Pons (tissue), 1 donor: ENCODE measurements at places on chromosomes 6 and 20.

- no peak for DNase-seq
These were observed 28.3 kb downstream of the MEP1A start for GRCh38 chr6:46821458-46821881.

GRCh38 chr6:139762587-139763031 is 388.2 kb upstream of the CITED2 start:
- peak; percentile 37 for DNase-seq

DNA sequence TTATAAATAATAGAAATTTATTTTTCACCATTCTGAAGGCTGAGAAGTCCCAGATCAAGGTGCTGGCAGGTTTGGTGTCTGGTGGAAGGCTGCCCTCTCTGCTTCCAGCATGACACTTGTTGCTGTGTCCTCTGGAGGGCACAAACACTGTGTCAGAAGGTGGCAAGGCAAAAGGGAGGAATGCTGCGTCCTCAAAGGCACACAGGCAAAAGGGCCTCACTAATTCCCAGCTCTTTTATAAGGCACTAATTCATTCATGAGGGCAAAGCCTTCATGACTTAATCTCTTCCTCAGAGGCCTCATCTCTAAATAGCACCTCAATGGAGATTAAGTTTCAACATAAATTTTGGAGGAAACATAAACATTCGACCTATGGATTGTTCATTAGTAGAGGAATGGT is 209.5 kb upstream of the SMLR1 start:
- DNase-seq = no peak

DNA sequence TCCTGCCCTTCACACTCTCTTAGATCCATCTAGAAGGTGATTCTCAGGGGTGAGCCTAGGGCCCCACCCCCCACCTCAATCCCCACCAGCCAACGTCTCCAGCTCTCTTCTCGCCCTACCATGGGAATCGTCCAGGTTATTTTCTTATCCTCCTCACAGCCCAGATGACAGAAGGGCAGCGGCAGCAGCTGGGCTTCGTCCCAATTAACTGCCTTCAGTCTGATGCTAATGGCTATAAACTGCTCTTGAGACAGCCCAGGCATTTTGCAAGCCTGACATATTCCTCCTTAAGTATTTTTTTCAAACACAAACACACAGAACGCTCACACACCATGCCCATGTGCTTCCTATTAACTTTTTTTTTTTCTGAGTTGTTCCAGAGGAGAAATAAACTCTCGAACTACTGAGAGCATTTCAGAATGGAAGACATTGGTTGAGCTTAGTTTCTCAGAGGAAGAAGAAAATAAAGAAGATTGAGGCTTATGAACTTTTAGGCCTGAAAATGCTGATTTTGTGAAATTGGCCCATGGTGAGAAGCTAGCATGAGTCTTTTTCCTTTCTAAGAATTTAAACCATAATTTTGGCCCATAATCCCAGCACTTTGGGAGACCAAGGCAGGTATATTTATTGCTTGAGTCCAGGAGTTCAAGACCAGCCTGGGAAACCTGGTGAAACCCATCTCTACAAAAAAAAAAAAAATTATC is 124.6 kb downstream of the EYA2 start:
- DNase-seq = peak; percentile 25

DNA sequence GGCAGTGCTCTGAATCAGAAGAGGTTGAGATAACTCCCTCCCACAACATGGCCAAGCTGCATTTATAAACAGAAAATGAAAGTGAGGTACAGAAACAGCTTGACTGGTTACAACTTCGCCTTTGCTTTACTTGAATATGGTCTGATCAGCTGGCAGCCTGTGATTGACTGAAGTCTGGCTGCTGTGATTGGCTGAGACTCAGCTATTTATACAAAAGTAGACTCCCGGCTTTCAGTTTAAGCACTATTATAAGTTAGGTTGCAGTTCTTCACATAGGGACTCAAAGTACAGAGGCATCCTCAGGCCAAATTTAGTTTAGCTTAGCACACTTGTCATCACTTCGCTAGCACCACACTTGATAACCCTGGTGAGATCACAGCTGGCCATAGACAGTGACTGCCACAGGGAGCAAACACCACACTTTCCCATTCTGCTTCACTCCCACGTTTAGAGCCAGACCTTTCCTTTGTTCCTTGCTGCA is 362.6 kb downstream of the EPM2A start:
- DNase-seq = peak; percentile 17

GRCh38 chr20:18394363-18394762 is 72.5 kb downstream of the DZANK1 start:
- DNase-seq = no peak

- DNase-seq = peak; percentile 85
These were observed 88.4 kb downstream of the HFE start for GRCh38 chr6:26175428-26176181.

DNA sequence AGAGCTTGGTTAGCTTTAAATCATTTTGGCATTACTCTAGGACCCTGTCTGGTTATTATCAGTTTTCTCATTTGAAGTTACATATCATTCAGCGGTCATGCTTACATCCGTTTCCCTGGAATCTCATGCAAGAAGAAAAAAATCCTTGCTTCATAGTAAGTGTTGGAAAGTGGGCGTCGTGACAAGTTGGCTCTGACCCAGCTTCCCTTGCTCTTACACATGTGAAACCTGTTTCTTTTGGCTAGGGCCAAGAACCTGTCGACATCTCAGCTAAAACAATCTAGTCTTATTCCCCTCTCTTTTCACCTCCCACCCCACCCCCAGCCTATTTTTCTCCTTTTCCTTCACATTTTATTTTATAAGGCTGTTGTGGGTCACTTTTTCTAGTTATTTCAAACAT is 45.5 kb downstream of the ANKS1A start:
- peak; percentile 25 for DNase-seq

DNA sequence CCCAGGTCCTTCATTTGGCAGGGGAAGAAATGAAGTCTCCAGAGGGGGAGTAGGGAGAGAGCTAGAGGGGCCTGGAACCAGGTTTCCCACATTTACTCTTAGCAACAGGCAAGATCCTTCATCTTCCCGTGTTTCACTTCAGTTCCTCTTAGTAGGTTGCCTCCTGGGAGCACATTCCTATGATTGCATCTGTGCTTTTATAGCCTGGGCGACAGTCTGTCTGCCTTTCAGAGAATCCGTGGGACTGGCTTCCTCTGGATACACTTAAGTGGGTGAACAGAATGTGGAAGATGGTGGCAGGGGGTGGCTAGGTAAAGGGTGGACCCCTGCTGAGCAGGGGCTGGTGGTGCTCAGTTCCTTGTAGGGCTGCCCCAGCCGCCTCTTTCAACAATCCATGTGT is 33.4 kb downstream of the STK35 start:
- DNase-seq = no peak

- DNase-seq = no peak
These were observed 191.1 kb downstream of the EYA4 start for GRCh38 chr6:133432021-133432989.

GRCh38 chr20:6420336-6420735 is 297.5 kb upstream of the FERMT1 start:
- no peak for DNase-seq
